BJ (cell line): ENCODE measurements at places on chromosomes 6 and 20. TPM values are rescaled to one million over a fixed set of nuclear protein-coding genes. Genes with fewer than 3 reads are reported as not detected.

The DYNLT2 gene
- polyA plus RNA-seq: 0.31 and 0.32 TPM in 2 replicates

The ME1 gene
- 5.5 and 11.3 TPM in 2 replicates for polyA plus RNA-seq

DNA sequence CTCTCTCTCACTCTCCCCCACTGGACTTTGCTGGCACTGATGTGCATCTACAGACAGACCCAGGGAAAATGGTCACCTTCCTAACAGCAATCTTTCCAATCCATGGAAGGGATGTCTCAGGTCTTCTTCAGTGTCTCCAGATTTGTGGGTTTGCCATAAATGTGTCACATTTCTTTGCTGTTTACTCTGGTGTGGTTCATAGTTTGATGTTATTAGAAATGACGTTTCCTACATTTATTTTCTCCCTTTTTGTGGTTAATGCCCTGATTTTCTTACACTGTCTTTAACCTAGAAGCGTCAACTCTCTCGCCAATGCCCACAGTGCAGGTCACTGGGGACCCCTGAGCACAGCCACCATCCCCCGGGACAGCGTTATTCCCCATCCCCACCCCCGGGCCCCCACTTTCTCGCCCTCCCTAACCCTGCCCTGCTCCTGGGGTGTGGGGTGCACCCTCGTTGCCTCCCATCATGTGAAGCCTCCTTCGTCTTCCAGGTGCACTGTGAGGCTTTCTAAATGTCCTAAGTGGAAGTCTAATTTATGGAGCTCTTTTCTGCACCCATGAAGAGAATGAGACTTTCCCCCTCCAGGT lies 86.5 kb downstream of the YTHDF1 start:
- no peak for DNase-seq

- DNase-seq: no peak
Measured at GRCh38 chr20:63233061-63233344, 2.7 kb upstream of the BIRC7 start.

GRCh38 chr6:153231048-153231646 lies 100.1 kb upstream of the RGS17 start:
- no peak for DNase-seq
